Activated T-helper 17 cell treated with anti-CD3 and anti-CD28 coated beads, Interleukin-2, amount 50 U/mL, for 72 hours (primary cell): ENCODE measurements at places on chromosomes 3 and 15.

- no peak for ATAC-seq
Observed at GRCh38 chr15:88022716-88023115, 233.8 kb downstream of the NTRK3 start.

DNA sequence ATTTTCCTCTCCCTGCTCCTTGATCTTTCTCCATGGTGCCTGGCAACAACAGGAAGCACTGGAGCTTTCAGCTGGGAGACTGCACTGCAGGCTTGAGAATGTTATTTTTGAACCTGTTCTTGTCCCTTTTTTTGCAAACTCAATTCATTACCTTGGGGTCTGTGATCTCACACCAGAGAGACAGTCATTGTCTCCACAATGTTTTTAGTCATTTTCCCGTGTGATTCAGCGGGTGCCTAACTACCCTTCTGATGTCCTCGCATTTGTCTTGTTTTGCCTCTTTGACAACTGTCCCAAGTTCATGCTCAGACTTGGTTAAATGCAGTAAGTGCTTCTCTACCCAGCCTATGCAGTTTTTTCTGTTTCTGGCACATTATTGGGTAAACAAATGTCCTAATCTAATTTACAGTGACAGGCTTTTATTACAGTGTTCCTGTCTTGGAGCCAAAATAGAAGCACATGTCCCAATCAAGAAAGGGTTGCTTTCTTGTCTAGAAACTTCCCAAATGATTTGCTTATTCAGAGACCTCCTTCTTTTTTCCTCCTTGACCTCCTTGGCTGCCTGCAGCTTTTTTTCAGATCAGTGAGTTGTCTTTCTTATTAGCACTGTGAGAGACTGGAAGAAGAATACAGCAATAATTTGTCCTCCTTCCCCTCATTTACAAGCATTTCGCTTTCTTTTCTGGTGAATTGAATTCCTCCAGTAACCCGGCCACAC, 162.4 kb downstream of the NSUN3 start:
- peak; percentile 74 for ATAC-seq

DNA sequence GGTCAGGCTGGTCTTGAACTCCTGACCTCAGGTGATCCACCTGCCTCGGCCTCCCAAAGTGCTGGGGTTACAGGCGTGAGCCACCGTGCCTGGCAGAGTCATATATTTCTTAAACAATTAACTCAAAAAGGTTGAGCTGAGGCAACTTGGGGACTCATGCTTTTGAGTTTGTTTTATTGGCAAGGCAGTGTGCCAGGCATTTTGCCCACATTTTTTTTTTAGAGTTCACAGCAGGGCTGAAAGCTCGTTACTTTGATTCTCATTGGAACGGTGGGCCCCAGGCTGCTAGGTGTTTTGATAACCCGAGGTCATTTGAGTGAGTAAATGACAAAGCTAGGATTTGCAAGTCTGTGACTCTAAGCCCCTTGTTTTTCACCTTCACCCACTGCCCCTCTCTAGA, 76.2 kb downstream of the CCK start:
- no peak for ATAC-seq

- ATAC-seq, result no peak
Observed at GRCh38 chr15:44325568-44325967, 37.0 kb downstream of the GOLM2 start.

DNA sequence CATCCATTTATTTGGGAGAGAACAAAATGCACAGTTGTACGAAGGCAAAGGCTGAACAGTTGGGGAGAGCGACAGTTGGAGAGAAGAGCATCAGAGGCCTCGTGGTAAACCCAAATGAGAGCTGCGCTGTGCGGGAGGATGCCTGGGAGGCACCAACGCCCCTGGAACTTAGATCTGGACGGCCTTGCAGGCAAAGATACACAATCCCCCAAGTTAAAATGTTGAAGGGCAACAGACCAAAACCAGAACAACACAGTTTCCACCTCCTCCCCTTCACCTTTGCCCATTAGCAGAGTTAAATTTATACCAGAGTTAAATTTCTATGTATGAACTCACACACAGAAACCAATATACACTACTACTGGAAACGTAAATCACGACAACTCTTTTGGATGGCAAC, 339.6 kb downstream of the RORA start:
- no peak for ATAC-seq

DNA sequence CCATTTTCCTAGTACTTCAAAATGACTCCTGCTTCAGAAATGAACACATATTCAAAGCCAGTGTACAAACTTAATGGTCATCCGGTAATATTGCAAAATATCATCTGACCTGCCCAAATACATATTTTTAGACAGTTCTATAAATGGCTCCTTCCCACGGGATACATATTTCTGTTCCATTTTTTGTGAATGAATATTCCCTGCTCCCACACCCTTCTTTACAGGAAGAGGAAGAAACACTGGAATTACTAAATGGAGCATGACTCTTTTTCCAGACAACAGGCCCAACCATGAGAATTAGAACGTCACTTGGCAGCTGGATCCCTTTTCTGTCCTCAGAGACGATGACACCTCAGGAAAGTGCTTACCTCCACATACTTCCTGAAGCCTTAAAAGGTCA, 38.0 kb upstream of the CBLB start:
- no peak for ATAC-seq

- no peak for ATAC-seq
Observed at GRCh38 chr3:127450331-127450730, 140.2 kb downstream of the TPRA1 start.

- ATAC-seq, result no peak
Observed at GRCh38 chr15:90365414-90366055, 13.5 kb downstream of the ZNF774 start.

DNA sequence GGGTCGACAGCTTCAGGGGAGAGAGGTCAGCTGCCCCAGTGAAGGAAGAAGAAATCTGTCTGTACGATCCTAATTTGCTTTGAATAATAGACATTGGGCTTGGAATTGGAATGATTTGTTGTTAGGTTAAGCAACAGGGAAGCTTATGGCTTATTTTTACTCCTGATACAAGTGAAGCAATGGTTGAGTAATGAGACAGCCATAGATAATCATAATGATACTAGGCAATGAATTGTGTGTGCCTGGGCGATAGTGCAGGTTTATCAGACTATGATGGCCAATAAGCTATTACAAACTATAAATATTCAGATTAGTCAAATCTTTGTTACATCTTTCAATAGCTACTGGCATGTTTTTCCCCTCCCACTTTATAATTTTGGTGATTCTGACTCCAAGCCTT, 140.9 kb upstream of the CDIN1 start:
- ATAC-seq, result no peak

- peak; percentile 15 for ATAC-seq
Observed at GRCh38 chr3:170560717-170561382, 25.0 kb downstream of the SLC7A14 start.

GRCh38 chr3:183560607-183561006, 5.1 kb upstream of the KLHL6 start:
- no peak for ATAC-seq

GRCh38 chr3:81080608-81081007, 680.8 kb downstream of the GBE1 start:
- no peak for ATAC-seq

DNA sequence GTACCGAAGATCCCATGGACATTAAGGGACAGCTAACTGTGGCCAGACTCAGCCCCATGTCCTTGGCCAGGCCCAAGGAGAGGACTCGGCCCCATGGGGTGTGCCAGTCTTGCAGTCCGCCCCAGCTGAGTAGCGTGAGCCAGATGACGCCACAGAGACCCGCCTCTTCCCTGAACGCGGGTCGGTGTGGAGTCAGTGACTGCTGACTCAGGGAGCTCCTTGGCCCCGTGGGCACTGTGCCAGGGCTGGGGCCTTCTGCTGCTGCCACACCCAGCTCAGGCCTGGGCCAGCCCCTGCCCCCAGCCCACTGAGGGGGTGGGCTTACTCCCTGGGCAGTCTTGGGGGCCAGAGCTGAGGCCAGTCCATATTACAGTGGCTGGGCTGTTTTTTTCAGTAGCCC, 52.8 kb downstream of the PLXNA1 start:
- no peak for ATAC-seq

DNA sequence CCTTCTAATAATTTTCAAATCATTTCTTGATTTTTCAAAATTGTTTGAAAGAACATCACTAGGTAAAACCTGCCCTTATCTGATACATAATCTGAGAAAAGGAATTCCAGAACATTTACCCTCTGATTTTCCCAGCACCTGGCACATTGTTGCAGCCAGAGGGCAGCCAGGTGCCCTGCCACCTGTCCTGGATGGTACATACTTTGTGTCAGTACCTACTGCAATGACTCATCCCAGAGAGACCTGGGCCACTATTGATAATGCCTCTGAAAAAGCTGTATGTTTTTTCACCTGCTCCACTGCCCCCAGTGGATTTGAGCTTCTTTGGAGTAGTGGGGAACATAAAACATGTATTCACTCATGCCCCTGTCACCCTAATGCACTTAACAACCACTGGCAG, 648.9 kb upstream of the GBE1 start:
- ATAC-seq, result no peak

DNA sequence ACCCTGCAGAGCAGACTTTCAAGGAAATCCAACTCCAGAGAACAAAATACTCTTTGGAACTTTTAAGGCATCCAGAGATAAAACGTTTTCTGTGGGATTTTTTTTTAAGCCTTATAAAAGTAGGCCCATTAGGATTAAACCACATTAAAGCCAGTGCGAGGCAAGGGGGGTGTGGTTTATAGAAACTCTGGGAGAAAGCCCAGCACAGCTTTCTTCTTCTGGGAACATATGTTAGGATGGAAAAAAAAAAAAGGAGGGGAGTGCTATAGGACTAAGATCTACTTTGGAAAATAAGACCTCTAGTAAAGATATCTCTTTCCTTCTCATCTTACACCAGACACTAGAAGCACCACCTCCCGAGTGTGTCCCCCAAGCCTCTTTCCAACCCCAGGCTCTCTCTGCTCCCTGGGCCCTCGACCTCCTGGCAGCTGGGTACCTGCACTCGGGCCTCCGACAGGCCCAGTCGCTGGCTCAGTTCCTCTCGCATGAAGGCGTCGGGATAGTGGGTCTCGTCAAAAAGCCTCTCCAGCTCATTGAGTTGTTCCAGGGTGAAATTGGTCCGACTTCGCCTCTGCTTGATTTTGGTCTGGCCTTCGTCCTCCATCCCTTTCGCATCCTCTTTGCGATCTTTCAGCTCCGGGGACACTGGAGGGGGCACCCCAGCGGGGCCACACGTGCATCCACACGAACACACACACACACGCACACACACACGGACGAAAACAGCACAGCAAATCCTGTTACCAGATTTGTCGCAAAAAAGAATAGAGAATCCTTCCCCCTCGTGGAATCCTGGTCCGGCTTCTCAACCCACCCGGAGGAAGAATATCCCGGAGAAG, 3.8 kb downstream of the SHOX2 start:
- no peak for ATAC-seq

- no peak for ATAC-seq
Observed at GRCh38 chr3:150333477-150333876, 74.6 kb upstream of the TSC22D2 start.

DNA sequence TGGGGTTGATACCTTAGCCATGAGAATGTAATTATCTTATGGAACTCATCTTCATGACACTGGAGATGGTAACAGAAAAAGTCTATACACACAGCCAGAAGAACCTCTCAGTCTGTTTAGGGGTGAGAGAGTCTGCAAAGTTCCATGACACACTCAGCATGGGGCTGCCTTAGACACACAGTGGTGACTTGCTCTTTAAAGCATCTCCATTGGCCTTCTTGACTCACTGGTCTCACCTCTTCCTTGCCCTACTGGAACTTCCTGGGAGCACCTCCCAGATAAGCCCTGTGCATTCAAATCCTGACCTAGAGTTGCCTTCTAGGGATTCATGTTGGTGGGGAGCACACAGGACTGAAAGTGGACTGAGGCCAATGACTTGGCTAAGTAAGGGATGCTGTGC, 9.3 kb downstream of the MAGI1 start:
- no peak for ATAC-seq

GRCh38 chr3:45790596-45790995, 5.7 kb downstream of the SLC6A20 start:
- no peak for ATAC-seq

GRCh38 chr3:72180405-72180804, 395.5 kb upstream of the PROK2 start:
- ATAC-seq, result no peak

DNA sequence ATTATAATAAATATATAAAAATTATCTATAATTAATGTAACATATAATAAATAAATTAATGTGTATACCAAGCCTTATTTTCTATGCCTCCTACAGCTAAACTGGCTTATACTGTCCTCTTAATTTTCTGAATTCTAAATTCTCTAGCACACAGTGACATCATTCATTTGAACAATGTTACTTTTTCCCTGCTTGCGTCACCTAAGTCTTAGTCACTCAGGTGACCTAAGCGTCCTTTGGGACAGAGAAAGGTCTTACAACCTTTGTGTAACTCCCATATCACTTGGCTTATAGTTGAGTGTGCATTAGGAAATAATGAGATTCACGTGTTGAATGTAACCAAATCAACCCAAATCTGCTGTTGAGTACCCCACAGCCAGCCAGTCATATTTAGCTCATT, 48.5 kb upstream of the KCNMB2 start:
- ATAC-seq, result no peak

DNA sequence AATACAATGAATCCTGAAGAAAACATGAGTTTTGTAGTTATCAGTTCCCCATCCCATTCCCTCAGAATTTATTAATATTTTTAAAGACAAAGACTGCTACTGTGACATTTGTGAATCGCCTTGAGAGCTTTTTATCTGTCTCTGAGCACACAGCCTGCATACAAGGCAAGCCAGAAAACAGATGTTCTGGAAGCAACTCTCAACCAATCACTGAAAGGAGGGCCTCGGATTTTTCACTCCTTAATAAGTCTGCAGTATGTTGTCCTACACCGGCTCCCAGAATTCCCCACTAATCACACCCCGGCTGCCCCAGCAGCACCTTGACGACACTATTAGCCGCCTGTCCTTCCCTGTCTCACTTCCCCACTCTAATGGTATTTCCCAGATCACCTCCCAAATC, 138.5 kb downstream of the ZNF621 start:
- no peak for ATAC-seq

DNA sequence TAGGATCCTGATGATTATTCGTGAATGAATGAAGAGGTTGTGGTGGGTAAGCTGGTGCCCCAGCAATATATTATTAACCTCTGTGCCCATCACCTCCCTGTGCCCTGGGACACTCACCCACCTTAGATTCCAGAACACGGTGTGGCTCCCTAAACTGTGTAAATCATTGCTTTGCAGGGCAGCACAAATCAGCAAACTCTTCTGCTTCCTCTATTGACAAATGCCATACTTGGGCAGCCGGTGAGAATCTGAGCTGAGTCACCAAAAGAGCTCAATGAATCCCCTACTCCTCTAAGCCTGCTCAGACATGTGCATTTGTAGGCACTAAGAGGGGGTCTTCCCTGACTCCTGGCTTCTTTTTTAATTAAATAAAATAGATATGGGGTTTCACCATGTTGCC, 15.7 kb downstream of the UQCC5 start:
- no peak for ATAC-seq

DNA sequence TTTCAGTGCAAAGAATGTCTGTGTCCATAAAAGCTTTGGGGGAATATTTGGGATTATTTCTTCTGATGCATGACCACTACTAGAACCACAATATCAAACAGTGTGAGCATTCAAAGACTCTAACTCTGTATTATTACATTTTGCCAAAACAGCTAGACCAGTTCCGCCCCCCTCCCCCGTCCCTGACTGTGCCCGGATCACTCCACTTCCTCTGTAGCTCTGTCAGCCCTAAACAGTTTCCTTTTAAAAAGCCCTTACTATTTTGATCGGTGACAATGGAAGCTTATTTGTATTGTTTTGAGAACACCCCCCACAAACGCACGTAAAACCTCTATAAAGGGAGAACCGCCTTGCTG, 36.6 kb upstream of the EPHB3 start:
- peak; percentile 72 for ATAC-seq
